Stimulated activated CD8-positive, alpha-beta memory T cell treated with anti-CD3 and anti-CD28 coated beads, Interleukin-15, amount 100 ng/mL, for 24 hours (primary cell): ENCODE measurements at places on chromosomes 7 and 10.
A peak's percentile ranks its signal among the peaks of the same experiment; 100 is the strongest.

GRCh38 chr10:67818323-67818722 lies 19.7 kb downstream of the DNAJC12 start:
- no peak for DNase-seq

DNA sequence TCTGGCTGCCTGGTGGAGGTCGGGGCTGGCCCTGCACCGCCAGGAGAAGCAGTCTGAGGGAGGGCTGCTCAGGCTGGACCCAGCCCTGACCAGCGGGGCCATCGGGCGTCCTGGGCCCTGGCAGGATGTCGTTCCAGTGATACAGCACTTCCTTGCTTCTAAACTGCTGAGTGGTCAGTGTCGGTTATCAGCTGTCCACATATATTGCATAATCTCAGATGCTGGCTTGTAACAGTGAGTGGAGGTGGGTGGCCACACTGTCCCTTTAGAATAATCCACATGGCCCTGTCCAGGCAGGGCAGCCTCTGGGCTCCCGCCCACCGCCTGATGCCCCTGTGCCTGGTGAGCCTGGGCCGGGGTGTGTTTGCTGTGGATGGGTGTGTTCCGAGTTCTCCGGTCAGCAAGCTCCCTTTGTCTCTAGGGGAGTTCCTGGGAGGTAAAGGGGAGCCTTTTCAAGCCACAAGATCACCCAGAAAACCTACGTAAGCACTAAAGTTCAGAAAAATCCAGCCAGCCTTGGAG lies 86.1 kb downstream of the LHPP start:
- no peak for DNase-seq

DNA sequence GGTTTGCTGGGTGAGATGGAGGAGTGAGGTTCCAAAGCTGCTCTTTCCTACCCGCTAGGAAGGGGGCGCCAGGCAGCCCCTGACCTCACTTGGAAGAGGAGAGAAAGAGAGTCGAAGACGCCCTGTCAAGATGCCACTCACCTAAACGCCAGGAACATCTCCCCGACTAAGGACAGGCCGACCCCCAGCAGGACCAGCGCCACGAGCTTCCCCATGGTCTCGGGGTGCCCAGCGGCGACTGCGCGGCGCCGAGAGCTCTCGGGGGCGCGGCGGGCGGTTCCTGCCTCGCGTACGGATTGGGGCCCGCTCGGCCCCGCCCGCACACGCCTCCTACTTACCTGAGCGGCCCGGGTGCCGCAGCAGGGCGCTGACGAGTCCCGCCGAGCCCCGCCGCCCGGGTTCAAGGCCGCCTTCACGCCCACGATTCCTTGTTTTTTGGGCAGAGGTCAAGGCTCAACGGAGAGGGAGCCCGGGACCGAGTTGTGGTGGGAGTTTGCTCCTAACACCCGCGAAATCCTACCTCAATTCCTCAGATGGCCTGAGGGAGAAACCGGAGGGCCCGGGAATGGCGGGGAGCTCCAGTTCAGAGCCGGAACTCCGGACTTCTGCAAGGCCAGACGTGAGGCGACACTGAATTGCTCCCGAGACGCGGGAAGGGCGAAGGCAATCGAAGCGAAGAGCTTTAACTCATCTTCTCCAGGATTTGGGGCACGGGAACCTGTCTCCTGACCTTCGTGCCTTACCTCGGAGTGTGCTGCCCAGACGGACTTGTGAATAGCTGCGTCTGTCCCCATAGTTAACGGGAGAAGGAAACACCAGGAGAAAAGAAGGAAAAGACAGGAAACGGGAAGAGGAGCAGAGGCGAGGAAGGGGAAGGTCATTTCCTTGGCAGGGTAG lies at the start of gene PON3:
PON3 (minus strand) TSS at position 240 of the 897 bp plus-strand sequence; CDS start at position 215, 25 bp downstream.
- DNase-seq: peak; percentile 1

DNA sequence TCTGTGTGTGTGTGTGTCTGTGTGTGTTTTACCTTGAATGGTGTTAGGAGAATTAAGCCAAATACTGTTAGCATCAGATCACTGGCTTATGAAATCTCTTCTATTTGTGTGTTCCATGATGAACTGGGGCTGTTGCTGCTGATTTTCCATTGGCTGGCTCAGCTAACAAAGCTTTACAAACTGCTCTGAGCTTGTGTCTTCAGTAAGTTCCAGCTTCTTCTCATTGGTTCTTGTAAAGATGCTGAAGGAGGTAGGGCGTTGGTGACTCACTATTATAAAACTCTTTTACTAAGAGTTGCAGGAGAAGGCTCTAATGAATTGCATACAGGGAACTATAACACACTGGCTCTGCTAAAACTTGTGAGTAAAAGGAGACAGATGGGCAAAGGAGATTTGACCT lies 136.4 kb upstream of the PRKCQ start:
- no peak for DNase-seq

GRCh38 chr7:139993169-139993568 lies 69.6 kb downstream of the PARP12 start:
- DNase-seq: no peak

DNA sequence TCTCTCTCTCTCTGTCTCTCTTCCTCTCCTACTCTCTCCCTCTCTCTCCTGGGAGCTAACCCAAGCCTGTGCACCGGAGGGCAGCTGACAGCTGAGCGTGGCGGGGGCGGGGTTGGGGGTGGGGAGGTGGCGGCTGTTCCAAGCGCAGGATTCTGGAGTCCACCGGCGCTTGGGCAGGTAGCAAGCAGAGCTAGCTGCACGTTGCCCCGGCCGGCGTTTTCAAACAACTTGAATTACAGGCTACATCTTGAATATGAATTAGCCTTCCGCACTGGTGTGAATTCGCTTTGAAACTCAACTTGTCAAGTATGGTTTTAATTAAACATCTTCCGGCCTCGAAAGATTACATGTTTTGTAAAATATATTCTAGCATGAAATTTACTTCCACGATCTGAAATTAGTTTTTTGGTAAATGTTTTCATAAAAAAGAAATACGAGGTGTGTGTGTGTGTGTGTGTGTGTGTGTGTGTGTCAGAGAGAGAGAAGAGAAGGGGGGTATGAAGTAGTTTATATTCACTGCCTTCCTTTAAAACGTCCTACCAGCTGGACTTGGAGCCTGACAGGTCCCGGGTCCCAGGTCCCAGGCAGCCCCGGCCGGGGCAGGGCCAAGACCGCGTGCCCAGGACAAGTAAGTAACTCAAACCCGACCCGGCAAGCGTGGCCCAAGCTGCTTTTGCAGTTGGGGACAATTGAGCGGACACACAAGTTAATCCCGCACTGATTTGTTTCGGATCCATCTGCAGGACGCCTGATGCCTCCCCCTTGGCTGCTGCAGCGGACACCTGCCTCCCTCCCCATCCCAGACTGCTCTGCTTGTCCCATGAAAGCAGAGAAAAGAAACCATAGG lies 9.0 kb upstream of the DLX6 start:
- no peak for DNase-seq
